ENCODE measurements at places on chromosomes 1 and 21.

DNA sequence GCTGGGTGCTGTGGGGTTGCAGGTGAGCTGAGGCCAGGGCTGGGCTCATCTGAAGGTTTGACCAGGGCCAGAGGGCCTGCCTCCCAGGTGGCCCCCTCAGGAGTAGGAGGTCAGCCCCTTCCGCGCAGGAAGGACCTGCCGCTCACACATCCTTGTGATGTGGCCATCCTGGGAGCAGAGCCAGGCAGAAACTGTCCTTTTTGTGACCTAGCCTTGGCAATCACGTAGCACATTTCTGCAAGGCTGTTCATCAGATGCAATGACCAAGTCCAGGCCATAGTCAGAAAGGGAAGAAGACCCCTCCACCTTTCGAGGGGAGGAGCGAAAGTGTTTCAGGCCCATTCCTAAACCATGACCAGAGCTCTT, 55.5 kb upstream of the TRAPPC10 start:
- no peak for DNase-seq

DNA sequence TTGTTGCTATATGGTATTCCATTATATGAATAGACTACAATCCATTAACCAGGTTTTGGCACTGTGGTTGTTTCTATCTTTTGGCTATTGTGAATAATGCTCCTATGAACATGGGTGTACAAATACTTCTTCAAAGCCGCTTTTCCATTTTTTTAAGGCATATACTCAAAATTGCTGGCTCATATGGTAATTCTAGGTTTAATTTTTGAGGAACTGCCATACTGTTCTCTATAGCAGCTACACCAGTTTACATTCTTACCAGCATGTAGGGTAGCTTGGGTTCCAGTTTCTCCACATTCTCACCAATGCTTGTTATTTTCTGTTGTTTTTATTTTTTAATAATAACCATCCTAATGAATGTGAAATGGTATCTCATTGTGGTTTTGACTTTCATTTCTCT, 19.9 kb upstream of the AGO1 start:
- DNase-seq = no peak

DNA sequence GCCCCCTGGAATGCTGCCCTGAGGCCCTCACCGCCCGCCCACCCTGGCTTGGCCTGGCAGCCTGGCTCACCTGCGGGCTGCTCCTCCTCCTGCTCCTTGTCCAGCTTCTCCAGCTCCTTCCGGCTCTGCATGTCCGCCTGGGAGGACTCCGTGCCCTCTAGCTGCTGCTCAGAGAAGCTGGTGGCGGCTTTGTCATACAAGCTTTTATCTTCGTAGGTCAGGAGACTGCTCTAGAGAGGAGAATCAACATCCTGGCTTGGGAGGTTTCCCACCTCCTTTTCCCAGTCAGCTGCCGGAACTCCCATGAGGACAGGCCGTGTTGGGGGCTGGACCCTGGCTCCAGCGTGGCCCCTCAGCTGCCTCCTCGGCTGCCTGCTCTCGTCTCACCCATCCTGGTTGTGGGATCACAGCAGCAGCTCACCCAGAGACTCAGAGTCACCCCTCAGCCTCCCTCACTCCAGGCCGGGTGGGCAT, 36.6 kb upstream of the TMEM52 start:
- no peak for DNase-seq

- no peak for DNase-seq
Observed at GRCh38 chr1:48175116-48175515, 47.4 kb upstream of the SLC5A9 start.

DNA sequence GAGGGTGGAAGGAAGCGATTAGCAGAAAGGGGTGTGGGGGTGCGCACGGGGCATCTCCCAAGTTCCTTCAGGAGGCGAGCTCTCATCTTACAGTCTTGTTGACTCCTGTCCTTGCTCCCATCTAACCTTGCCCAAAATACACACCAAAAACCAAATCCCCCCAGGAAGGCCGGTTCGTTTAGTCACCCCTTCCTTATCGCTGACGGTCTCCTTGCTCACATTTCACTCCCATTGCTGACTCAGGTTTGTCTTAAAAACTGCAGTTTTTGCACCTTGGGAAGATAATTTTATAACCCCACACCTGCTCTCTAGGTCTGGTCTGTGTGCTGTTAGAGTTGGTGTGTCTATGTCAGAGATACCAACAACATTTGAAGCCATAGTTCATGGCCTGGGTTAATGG, 68.1 kb upstream of the F3 start:
- DNase-seq = no peak

GRCh38 chr1:119372503-119373086, 4.0 kb downstream of the HAO2 start:
- no peak for DNase-seq

GRCh38 chr1:16109571-16109970, 36.1 kb upstream of the FAM131C start:
- DNase-seq = no peak

- no peak for DNase-seq
Observed at GRCh38 chr1:211825980-211826379, 4.6 kb downstream of the LPGAT1 start.

- DNase-seq = no peak
Observed at GRCh38 chr1:246008363-246008831, 498.7 kb downstream of the SMYD3 start.

DNA sequence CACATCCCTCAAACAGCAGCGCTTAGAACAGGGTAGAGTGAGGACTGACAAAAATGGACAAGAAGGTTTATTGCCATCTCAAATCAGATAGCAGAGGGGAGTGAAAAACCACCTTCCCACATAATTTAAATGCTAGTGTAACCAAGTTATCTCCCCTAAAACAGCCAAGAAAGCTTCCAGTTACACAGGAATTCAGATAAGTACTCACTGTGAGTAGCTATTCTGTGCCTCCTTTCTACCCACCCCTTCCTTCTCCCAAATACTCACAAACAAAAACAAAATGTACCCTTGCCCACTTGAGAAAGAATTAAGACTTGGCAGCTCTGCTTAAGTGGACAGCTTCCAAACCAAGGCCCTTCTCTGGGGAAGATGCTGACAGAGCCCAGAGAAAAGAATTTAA, 9.1 kb downstream of the OTUD7B start:
- no peak for DNase-seq

DNA sequence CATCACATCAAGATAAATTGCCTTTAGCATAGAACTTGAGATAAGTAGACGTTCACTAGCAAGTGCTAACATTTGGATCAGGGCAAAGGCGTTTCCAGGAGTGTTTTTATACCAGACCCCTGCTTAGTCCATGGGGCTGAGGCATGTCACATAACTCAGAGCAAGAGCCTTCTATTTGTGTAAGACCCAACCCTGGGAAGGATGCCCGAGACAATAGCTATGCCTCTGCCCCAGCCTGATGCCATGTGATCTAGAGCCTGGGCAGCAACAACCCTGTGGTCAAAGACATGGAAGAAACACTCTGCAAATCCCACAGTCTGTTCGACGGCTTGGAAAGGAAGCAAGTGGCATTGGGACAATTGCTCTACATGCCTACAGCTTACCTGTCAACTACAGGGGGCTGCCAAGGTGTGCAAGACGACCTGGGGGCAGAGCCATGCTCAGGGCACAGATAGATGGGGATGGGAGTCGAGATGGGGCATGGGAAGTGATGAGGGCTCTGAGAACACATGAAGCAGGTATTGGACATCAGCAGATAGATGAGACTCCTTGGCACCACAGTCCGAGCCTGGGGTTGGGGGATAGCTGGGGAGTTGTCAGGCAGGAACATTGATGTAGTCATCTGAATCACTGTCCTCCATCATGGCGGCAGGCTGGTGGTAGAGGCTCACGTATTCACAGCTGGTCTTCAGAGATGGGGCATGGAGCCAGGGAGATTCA, 7.3 kb downstream of the IL24 start:
- no peak for DNase-seq

Measured in germinal center (tissue), 1 donor.